Pancreas (tissue), 10 donors: ENCODE measurements at places on chromosomes 4 and X. TPM values are rescaled to one million over a fixed set of nuclear protein-coding genes. Genes with fewer than 3 reads are reported as not detected.

The NAT8L gene
- total RNA-seq = 4.2 TPM

DNA sequence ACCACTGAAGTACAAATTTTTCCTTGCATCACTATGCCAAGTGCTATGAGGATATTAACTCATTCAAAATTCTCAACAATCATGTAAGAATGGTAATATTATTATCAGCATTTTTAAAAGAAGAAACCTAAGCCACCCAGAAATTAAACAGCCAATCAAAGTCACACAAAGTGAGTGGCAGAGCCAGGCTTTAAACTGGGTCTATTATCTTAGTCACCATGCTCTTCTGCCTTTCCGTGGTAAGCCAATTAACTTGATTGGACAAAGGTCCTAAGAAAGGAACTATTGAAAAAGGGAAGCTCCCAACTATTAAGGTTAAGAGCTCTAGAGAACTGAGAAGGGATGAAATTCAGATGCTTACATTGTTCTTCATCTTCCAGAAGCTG is 111.5 kb downstream of the ASB9 start:
- DNase-seq = no peak
- H3K27ac ChIP-seq = no peak overlapping the region
- H3K27me3 ChIP-seq = peaks cover 2% of the 10 kb centered on the region
- no peaks in the 10 kb centered on the region for H3K36me3 ChIP-seq
- no peaks in the 10 kb centered on the region for H3K4me1 ChIP-seq
- no peak overlapping the region for H3K4me3 ChIP-seq

- no peaks in the 10 kb centered on the region for H3K36me3 ChIP-seq
- DNase-seq = no peak
- no peak overlapping the region for H3K4me3 ChIP-seq
- no peaks in the 10 kb centered on the region for H3K4me1 ChIP-seq
- H3K27ac ChIP-seq = no peak overlapping the region
Measured at GRCh38 chr4:47624031-47624441, 139.0 kb downstream of the ATP10D start.

- no peaks in the 10 kb centered on the region for H3K4me1 ChIP-seq
- peak; percentile 33 for DNase-seq
- peaks cover 16% of the 10 kb centered on the region for H3K27me3 ChIP-seq
- H3K4me3 ChIP-seq = peak within 1 kb of the TSS; percentile 51
- H3K36me3 ChIP-seq = no peaks in the 10 kb centered on the region
Measured at GRCh38 chr4:10457255-10457801, at the start of gene ZNF518B. Gene ZNF518B (minus strand): TSS chr4:10457426. CDS start chr4:10446328, 11,098 bp downstream.

The USP51 gene
- 1.1 TPM for total RNA-seq

GRCh38 chrX:31551913-31552312 is 480.1 kb upstream of the FTHL17 start:
- H3K27me3 ChIP-seq = peaks cover 3% of the 10 kb centered on the region
- no peaks in the 10 kb centered on the region for H3K4me1 ChIP-seq
- DNase-seq = no peak

DNA sequence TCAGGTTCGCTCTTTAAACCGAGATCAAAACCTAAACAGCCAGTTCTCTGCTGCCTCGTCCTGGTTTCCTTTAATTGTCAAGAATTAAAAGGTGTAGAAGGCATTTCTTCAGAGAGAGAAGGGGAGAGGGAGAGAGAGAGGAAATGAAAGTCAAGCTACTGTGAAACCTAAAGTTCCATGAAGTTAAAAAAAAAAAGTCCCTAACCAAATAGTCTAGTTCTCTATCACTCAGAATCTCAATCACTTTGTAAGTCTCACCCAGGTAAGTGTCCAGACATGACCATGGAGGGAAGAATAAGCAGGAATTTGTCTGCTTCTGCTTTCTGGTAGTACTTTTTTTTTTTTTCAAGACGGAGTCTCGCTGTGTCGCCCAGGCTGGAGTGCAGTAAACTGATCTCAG is 18.8 kb upstream of the SMIM14 start:
- no peak overlapping the region for H3K27ac ChIP-seq
- no peaks in the 10 kb centered on the region for H3K36me3 ChIP-seq
- peaks cover 4% of the 10 kb centered on the region for H3K4me1 ChIP-seq
- no peak overlapping the region for H3K4me3 ChIP-seq

DNA sequence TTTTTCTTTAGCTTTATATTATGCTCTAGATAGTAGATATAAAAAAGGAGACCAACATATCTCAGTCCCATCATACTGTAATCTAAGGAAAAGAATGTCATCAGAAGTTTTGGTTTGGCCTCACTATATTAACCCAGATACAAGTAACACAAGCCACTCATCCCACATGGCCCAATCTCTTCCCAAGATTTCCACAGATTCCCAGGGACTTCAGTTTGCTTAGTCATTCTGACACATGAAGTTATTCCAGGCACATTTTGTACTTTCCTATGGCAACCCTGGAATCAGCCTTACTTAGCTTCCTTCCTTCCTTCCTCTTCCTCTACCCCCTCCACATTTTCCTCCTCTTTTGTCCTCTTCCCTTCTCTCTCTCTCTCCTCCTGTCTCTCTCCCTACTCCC is 21.7 kb upstream of the DCLK2 start:
- H3K4me3 ChIP-seq = no peak overlapping the region

The GATA1 gene
- not detected for total RNA-seq

GRCh38 chr4:38315286-38315685 is 348.7 kb upstream of the KLF3 start:
- H3K27ac ChIP-seq = no peak overlapping the region
- no peaks in the 10 kb centered on the region for H3K36me3 ChIP-seq
- DNase-seq = no peak
- H3K4me3 ChIP-seq = no peak overlapping the region

GRCh38 chr4:20260821-20261220 is 9.1 kb downstream of the SLIT2 start:
- no peak for DNase-seq
- H3K27ac ChIP-seq = no peak overlapping the region
- no peaks in the 10 kb centered on the region for H3K36me3 ChIP-seq
- no peaks in the 10 kb centered on the region for H3K4me1 ChIP-seq
- no peak overlapping the region for H3K4me3 ChIP-seq

The BMX gene
- total RNA-seq = 3.2 TPM

GRCh38 chr4:161949946-161950725 is 213.7 kb downstream of the FSTL5 start:
- H3K4me1 ChIP-seq = no peaks in the 10 kb centered on the region
- DNase-seq = no peak
- H3K27me3 ChIP-seq = no peaks in the 10 kb centered on the region
- H3K27ac ChIP-seq = no peak overlapping the region
- H3K36me3 ChIP-seq = no peaks in the 10 kb centered on the region

DNA sequence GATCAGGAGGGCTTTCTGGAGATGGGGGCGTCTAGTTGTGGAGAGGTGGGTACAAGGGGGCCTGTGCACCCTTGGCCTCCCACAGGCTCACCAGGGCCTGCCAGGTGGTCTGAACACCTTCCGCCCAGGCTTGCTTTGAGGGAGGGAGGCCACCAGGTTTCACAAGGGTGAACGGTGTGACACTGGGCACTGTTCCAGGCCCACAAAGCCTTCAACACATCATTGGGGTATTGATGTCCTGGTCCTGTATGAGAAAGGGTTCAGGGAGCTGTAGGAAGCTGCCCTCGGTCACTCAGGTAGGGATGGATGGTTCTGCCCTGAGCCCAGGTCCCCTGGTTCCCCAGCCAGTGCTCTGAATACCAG is 6.0 kb downstream of the HTRA3 start:
- no peak for DNase-seq
- H3K27me3 ChIP-seq = no peaks in the 10 kb centered on the region
- no peak overlapping the region for H3K27ac ChIP-seq
- no peaks in the 10 kb centered on the region for H3K4me1 ChIP-seq
- H3K4me3 ChIP-seq = no peak overlapping the region

The PIM2 gene
- 2.9 TPM for total RNA-seq

DNA sequence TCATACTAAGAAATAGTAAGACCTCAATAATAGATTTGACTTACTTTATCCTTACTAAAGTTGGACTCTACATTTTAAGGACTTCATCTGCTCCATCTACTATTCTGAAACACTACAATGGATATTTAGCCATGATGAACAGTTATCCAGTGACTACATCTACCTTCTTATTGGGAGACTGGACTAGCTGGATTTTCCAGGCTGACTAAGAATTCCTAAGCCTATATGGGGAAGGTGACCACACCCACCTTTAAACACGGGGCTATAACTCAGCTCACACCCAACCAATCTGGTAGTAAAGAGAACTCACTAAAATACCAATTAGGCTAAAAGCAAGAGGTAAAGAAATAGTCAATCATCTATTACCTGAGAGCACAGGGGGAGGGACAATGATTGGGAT is 1438.4 kb downstream of the TECRL start:
- no peak for DNase-seq
- H3K4me3 ChIP-seq = no peak overlapping the region
- H3K27me3 ChIP-seq = no peaks in the 10 kb centered on the region
- no peaks in the 10 kb centered on the region for H3K4me1 ChIP-seq
- H3K27ac ChIP-seq = no peak overlapping the region
- no peaks in the 10 kb centered on the region for H3K36me3 ChIP-seq

- no peaks in the 10 kb centered on the region for H3K27me3 ChIP-seq
- H3K4me1 ChIP-seq = peaks cover 11% of the 10 kb centered on the region
- peak; percentile 53 for DNase-seq
- peak overlapping the region; percentile 54 for H3K27ac ChIP-seq
Measured at GRCh38 chr4:141350122-141350905, 129.6 kb downstream of the ZNF330 start.

DNA sequence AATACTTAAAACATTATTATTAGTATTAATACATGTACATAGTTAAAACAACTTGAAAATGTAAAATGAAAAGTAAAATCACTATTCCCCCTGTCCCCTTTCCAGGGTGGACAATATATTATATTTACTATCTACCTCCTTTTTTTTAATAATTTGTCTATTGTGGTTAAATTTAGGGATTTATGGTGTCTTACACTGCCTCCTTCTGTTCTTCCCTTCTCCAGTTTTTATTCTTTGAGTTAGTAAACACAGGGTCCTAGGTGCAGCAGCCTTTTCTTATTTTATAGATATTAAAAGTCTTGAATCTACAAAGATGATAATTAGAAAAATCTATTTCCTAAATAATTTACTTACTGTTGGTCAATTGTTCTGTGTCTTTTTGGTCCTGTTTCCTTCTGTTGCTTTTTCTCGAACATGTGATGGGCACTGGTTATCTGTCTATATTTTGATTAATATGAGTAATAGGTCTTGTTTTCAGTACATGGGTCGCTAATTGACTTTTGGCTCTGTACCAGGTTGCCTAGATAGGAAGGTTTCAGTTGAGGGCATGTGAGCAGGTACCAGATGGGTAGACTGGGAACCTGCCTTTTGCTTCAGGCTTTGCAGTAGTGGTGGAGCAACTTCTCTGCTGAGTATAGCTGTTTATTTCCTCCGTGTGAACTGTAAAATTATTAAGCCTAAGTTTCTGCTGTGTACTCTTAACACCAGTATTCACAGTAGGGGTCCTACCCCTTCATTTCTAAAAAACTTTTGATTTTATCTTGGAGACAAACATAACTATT is 1.1 kb downstream of the NUDT9 start:
- peak overlapping the region; percentile 94 for H3K27ac ChIP-seq
- peaks cover 40% of the 10 kb centered on the region for H3K4me1 ChIP-seq
- H3K36me3 ChIP-seq = no peaks in the 10 kb centered on the region
- no peaks in the 10 kb centered on the region for H3K27me3 ChIP-seq
- peak overlapping the region; percentile 72 for H3K4me3 ChIP-seq

GRCh38 chr4:23728971-23729370 is 160.9 kb downstream of the PPARGC1A start:
- H3K27me3 ChIP-seq = peaks cover 4% of the 10 kb centered on the region
- no peak overlapping the region for H3K27ac ChIP-seq
- no peak overlapping the region for H3K4me3 ChIP-seq
- DNase-seq = no peak
- H3K4me1 ChIP-seq = no peaks in the 10 kb centered on the region

DNA sequence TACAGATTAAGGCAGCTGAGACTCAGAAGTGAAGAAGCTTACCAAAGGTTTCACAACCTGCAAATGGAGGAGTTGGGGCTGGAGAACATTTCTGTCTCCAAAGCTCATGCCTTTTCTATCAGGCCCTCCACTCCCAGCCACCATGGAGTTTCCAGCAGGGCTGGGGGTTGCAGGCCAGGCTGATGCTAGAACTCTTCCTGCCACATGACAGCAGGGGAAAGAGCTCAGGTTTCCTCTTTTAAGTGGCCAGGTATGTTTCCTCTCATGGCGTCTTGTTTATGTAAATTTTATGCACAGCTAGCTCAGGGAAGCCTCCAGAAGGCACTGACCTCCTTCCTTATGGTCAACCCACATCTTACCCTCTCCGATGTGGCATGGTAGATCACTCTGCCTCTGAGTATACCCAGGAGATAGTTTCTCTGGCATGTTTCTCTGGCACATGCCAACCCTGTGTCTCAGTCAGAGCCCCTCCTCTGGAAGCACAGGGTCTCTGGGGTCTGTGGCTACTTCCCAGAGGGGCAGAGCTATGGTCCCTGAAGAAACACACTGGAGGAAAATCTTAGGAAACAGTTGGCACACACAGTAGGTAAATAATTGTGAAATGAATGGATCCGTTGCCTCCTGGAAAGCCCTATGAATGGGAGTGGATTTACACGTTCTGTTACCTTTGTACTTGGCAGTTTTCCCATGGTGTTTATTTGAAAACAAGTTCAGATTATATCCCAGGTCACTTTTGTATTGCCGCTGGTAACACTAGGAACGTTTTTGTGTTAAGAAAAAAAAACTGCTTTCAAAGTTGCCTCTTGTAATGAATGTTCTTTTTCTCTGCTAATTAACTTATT is 28.9 kb downstream of the PDK3 start:
- peaks cover 3% of the 10 kb centered on the region for H3K4me1 ChIP-seq
- no peak for DNase-seq
- H3K4me3 ChIP-seq = no peak overlapping the region
- peak overlapping the region; percentile 41 for H3K27ac ChIP-seq

GRCh38 chr4:121814756-121815155 is 8.9 kb downstream of the CCNA2 start:
- H3K27me3 ChIP-seq = no peaks in the 10 kb centered on the region
- H3K27ac ChIP-seq = no peak overlapping the region
- DNase-seq = no peak

DNA sequence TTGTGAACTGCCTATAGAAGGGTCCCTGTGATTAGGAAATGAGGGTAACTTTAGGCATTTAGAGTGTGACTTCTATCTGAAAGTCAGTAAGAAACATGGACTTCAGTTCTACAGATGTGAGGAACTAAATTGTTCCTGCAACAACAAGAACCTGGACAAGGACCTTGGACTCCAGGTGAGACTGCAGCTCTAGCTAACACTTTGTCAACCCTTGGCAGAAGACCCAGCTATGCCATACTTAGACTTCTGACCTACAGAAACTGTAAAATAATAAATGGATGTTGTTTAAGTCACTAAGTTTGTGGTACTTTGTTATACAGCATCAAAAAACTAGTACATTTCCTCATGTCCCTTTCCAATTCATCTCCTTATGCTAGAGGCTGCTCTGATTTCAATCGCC is 580.8 kb downstream of the IQCM start:
- no peaks in the 10 kb centered on the region for H3K36me3 ChIP-seq
- no peak overlapping the region for H3K4me3 ChIP-seq
- no peaks in the 10 kb centered on the region for H3K4me1 ChIP-seq
- no peak for DNase-seq
- no peak overlapping the region for H3K27ac ChIP-seq
- no peaks in the 10 kb centered on the region for H3K27me3 ChIP-seq
